ENCODE measurements at places on chromosomes 7 and 10. TPM values are rescaled to one million over a fixed set of nuclear protein-coding genes. Genes with fewer than 3 reads are reported as not detected.

- no peak for DNase-seq
Observed at GRCh38 chr7:107016312-107016711, 28.2 kb upstream of the PRKAR2B start.

GRCh38 chr10:103429647-103430046, 22.5 kb downstream of the CALHM2 start:
- no peak for DNase-seq

CALY gene
- total RNA-seq, result not detected

DNA sequence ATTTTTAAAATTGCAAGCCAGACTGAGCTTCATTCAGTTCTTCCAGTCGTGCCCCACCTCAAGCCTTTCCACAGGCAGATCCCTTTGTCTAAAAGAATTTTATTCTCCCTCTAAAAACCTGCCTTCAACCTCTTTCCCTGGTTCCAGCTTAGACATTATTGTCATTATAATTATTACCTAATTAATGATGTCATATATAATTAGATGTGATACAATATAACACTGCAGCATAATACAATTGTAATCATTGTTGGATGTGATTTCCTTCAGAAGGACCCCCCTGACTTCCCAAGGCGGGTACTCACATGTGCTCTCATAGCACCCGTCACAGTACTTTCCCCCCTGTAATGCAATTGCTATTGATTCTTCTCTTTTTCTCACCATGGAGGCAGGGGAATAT, 88.6 kb downstream of the GPAM start:
- no peak for DNase-seq

- peak; percentile 26 for DNase-seq
Observed at GRCh38 chr10:70274643-70275042, 9.2 kb downstream of the NPFFR1 start.

- peak; percentile 31 for DNase-seq
Observed at GRCh38 chr10:100805543-100806355, 60.4 kb downstream of the PAX2 start.

ELAPOR2 gene
- 22.4 TPM for total RNA-seq

SLIT1 gene
- 1.1 TPM for total RNA-seq

CASP2 gene
- total RNA-seq, result 39.5 TPM

GRCh38 chr10:78176320-78177317, 143.0 kb downstream of the RPS24 start:
- DNase-seq, result no peak

GRCh38 chr7:121138262-121138933, 149.9 kb downstream of the CPED1 start:
- DNase-seq, result peak; percentile 5

- DNase-seq, result no peak
Observed at GRCh38 chr7:137828456-137828855, 18.3 kb downstream of the DGKI start.

Measured in mucosa of descending colon (tissue), 3 donors.